M059J (cell line): ENCODE measurements at places on chromosomes 12 and 14. TPM values are rescaled to one million over a fixed set of nuclear protein-coding genes. Genes with fewer than 3 reads are reported as not detected.

Gene VWF
- total RNA-seq = 0.05 TPM in 1 of 2 replicates, not detected in the other

Gene JDP2
- total RNA-seq = 21.9 and 32.4 TPM in 2 replicates

Gene EPYC
- 0.17 TPM in 1 of 2 replicates, not detected in the other for total RNA-seq

Gene TMCC3
- total RNA-seq = 0.12 and 0.54 TPM in 2 replicates

Gene FITM1
- 0.27 TPM in 1 of 2 replicates, not detected in the other for total RNA-seq

Gene COA8
- total RNA-seq = 17.7 and 30.7 TPM in 2 replicates

Gene RTL1
- total RNA-seq = 0.02 TPM in 1 of 2 replicates, not detected in the other

Gene GPR65
- 0.05 TPM in 1 of 2 replicates, not detected in the other for total RNA-seq

GRCh38 chr12:103705927-103706326 is 118.9 kb downstream of the STAB2 start:
- no peak for DNase-seq

DNA sequence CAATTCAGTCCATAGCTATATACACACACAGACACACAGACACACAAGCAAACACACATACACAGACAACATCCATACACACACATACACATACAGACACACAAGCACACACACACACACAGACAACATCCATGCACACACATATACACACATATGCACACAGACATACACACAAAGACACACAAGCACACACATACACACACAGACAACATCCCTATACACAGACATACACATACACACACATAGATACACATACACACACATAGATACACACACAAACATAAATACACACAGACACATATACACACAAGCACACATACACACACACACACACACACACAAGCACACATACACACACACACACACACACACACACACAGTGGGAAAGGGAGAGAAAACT is 254.8 kb downstream of the VRK1 start:
- no peak for DNase-seq

GRCh38 chr14:91349481-91350074 is 68.0 kb downstream of the CCDC88C start:
- DNase-seq = no peak

DNA sequence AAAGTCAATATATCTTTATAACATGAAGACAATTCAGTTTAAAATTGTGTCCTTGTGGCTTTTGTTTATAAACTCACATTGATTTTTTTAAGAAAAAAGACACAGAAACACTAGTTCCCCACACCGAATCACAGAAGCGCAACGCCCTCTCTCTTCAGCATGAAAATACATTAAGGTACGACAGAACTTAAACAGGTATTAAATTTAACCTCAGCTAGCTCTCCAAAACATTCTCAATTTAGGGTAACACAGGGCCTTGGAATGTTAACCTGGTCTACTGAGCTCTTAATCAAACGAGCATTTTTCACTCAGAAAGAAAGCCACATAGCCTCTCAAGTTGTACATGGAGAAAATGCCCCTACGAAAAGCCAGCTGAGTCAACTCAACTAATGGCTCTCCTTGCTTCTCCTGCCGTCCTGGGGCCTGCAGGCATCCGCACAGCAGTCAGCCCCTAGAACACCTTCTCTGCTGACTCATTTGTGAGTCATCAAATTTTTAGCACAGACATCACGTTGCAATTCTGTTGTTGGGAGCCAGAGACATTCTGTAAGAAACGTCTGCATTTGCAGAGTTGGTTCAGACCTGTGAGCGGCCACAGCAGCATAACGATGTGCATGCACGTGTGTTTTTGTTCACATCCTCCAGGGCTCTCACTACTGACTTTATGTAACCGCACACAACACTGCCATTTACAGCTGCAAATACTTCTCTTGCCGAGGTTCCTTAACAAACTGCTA is 141.6 kb downstream of the ITPR2 start:
- peak; percentile 98 for DNase-seq

DNA sequence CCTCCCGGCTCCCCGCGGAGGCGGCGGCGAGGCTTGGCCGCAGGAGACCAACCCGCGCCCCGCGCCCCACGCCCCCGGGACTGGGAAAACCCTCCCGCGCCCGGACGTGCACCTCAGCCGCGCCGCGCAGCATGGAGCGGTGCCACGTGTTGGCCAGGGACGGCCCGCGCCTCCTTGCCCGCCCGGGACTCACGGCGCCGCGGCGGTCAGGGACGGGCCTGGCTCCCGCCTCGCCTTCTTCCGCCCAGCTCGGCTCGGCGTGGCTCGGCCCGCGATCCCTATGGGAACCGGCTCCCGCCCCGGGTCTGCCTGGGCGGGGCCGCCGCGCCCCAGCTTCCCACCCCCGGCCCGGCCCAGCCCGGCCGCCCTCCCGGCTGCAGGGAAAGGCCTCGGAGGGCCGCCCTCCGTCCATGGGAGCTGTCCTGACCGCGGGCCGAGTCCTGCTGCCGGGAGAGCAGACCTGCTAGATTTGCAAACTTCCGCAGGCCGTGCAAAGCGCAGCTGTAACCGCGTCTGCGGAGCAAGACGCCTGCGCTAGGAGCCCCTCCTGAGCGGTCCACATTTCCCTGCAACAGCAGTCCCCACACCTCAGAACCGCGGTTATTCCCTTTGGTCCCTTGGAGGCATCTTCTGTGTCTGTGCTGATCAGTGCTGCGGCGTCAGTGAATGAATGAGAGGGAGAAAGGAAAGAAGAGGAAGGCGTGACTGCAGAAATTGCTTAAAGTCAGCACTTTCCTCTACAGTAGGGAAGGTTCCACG is at the start of gene CDKL1:
CDKL1 (minus strand) TSS at position 251 of the 759 bp plus-strand sequence. CDS start 1,013 bp downstream, outside the sequence.
- peak; percentile 71 for DNase-seq

GRCh38 chr12:111643427-111643826 is 42.3 kb downstream of the BRAP start:
- DNase-seq = peak; percentile 72

GRCh38 chr12:19895246-19896020 is 456.1 kb downstream of the AEBP2 start:
- DNase-seq = no peak

DNA sequence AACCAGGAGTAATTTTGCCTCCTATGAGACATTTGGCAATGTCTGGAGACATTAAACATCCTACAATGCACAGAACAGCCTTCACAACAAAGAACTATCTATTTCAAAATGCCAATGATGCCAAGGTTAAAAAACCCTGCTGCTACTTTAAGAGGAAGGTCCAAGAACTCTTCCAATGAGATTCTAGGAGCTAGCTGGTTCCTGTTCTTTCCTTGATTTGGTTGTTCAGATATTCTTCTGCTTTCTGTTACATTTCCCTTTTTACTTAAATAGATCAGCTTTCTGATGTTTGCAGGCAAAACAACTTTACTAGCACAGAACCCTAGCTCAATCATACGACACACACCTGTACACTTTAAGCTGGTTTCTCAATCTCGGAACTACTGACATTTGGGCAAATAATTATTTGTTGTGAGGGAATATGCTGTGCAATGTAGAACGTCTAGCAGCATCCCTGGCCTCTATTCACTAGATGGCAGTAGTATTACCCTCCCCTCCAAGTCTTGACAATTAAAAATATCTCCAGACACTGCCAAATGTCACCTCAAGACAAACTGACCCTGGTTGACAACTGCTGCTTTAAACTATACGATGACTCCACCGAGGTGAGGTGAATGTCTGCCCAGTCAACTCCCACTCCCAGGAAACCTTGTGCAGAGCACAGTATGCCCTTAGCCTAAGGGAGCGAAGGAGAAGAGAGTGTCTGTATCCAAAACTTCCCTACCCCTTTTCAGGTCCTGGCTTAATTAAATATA is 4.4 kb downstream of the BLTP3B start:
- peak; percentile 11 for DNase-seq

GRCh38 chr12:7190268-7191055 is 976 bp downstream of the PEX5 start:
- DNase-seq = peak; percentile 19

DNA sequence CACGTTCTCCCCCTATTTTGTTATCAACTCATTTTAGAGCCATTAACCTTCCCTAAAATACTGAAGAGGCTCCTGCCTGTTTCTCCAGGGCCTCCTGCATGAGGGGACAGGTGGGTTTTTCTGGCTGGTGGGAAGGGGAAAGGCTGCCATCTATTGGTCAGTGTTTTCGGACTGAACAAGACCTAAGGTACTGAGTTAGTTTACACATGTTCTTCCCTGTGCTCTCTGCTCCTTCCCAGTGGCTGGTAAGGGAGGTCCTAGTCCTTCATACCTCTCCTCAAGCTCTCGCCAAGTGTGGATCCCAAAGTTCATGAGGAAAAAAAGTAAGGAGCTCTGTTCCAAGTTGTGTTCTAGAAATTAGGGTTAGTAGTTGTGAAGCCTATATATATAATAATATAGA is 357.5 kb downstream of the FSCB start:
- DNase-seq = no peak

- no peak for DNase-seq
These were observed 4.4 kb upstream of the DDX23 start for GRCh38 chr12:48856379-48856778.

- no peak for DNase-seq
These were observed 30.6 kb downstream of the ABCC9 start for GRCh38 chr12:21910657-21911056.

GRCh38 chr14:90837355-90837754 is 21.1 kb upstream of the TTC7B start:
- DNase-seq = no peak

- no peak for DNase-seq
These were observed 87.0 kb downstream of the GALNT8 start for GRCh38 chr12:4807116-4807783.

DNA sequence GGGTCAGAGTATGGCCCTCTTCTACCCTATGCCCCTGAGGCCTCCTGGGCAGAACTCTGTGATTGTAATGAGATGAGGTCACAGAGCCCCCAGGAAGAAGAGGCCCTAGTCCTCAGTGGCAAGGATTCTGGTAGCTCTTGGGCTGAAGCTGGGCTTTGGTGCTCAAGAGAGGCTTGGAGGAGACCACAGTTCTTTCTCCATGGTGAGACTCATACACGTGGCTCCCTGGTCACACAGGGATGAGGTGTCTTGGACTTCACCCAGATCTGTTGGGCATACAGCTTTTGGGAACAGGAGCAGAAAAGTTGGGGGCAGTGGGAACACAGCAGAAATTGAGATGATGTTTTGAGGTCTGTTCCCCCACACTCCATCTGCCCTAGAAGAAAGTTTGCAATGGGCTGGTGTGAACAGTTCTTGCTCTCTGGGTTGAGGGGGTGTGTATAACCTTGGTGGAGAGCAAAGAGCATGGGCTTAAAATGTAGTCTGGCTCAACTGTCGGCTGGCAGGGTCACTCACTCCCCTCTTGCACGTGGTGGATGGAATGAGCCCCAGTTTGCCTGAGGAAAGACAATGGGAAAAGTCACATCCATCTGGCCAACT is at the start of gene KRT86:
KRT86 (plus strand) TSS at position 125 of the 600 bp plus-strand sequence. CDS start 27,272 bp downstream, outside the sequence.
- no peak for DNase-seq

DNA sequence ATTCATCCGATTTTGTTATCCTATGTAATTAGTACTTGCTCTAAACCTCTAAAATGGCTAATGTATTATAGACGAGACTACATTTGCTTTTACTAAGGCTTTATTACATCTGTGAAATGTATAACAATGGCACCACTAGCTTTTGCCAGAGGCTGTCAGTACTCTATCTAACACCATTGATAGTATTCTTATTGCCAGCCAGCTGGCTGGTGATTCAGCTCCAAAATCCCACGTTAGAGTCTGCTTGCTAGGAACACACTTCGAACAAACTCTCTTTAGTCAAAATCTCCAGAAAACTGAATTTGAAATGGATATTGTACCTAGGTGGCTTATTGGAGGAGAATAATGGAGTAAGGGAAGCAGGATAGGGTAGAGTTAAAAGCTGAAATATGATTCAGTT is 839.2 kb downstream of the SLC6A15 start:
- no peak for DNase-seq

GRCh38 chr12:49369411-49370145 is 2.3 kb downstream of the SPATS2 start:
- DNase-seq = peak; percentile 33

- DNase-seq = peak; percentile 28
These were observed 504.6 kb downstream of the ALG10 start for GRCh38 chr12:34526946-34527345.

DNA sequence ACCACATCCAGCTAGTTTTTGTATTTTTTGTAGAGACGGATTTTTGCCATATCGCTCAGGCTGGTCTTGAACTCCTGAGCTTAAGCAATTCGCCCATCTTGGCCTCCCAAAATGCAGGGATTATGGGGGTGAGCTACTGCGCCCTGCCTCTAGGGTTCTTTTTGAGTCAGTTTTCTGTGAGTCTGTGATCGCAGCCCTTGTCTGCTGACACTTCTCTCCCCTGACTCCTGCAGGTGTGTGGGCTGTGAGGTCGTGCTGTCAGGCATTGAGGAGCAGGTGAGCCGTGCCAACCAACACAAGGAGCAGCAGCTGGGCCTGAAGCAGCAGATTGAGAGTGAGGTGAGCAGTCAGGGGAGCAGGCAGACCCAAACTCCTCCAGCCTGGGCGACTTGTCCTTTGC is 6.3 kb downstream of the COPS7A start:
- no peak for DNase-seq

DNA sequence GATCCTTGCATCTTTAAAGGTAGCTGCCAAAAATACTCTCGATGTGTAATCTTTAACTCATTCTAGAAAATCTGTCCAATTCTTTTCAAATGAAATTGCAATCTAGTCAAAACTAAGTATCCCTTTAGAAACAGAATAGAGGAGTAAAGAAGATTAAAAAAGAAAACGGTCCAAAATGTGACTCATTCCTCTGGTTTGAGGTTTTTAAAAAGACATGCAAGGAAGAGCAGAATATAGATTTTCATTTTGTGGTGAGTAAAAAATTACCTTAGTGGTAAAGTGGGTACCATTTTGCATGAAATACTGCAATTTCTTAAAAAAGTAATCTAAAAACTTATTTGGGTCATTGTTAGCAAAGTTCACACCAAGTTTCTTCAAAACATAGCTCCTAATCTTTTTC is 108.4 kb downstream of the BRMS1L start:
- no peak for DNase-seq

- DNase-seq = no peak
These were observed at the start of gene TC2N for GRCh38 chr14:91867316-91867988. TC2N (minus strand) TSS chr14:91867536; CDS start chr14:91813769, 53,767 bp downstream.
